ENCODE measurements at places on chromosomes 11 and 22.

DNA sequence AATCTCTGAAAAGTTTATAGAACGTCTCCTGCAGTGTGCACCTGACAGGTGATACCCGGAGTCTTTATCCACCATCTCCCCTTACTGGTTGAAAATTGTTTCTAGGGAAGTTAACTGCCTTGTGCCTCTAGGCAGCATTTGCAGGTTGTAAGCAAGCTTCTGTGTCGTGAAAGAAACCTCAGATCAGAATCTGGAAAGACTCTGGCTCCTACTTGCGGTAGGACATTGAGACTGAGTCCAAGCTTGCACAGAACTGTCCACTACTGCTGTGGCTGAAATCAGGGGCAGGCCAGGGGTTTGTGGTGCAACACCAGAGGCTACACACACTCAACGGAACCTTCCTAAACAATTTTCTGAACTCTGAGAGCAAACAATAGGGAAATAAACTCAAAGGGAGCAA lies 34.8 kb upstream of the MYOD1 start:
- no peak for DNase-seq

DNA sequence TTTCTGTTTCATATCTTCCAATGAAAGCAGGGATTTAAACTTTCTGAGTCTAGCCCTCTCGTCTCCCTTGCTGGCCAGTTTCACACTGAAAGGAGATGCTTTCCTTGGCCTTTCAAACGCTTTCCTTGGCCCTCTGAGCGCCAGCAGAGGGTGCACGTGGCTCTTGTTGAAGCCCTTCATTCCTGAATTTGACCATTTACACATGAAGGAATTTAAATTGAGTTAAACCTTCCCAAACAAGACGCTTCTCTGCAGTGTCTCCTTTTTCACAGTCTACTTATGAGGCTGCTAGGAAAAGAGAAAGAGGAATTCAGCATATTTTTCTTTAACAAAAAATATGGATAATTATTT lies 21.6 kb downstream of the NNMT start:
- no peak for DNase-seq

- no peak for DNase-seq
These were observed 3.0 kb upstream of the ANKK1 start for GRCh38 chr11:113384551-113384950.

DNA sequence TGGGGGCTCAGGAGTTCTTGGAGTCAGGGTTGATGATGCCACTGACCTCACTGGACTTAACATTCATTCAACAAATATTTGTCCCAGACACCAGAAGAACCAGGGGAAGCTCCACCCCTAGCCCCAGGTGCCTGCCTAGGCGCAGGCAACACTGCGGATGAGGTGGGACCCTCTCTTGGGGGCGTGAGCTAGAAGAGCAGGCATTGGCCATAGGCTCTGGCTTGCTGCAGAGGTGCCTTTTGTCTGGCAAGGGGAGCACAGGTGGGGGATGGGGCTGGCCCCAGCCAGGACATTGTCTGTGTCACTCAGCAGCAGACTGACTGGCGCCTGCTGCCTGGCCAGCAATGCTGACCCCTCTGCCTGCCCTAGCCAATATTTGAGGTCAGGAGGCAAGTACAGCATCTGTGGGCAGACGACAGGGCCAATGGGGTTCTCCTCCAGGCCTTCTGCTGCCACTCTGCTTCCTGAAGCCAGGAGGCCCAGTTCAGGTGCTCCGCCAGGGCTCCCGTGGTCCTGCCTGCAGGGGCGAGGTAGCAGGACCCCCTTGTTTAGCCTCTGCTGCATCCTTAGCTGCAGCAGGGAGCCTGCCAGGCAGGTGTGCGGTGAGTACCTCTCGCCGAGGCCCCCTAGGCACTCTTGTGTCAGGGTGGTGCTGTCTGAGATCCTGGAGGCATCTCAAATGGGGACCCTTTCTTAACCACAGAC lies 4.0 kb downstream of the LINC01488 start:
- peak; percentile 28 for DNase-seq

DNA sequence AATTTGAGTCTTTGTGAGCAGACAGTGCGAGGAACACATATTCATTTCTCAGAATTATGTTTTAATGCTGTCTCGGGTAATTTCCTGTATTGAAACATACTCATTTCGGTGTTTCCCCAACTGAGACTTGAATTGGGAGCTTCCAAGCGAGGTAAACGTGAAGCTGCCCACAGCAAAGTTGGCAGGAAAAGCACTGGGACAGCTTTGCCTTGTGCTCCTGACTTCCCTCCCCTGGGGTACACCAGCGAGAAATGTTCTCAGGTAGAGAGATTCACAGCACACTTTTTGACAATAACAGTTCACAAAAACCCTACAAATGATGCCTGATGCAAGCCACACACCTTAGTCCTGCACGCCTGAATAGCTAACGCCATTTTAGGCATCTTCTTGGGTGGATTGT lies 3.1 kb downstream of the HTR3B start:
- DNase-seq, result no peak

Data from lower lobe of right lung (tissue), 2 donors.